Fibroblast of mammary gland (primary cell): ENCODE measurements at places on chromosomes 12 and 14.

DNA sequence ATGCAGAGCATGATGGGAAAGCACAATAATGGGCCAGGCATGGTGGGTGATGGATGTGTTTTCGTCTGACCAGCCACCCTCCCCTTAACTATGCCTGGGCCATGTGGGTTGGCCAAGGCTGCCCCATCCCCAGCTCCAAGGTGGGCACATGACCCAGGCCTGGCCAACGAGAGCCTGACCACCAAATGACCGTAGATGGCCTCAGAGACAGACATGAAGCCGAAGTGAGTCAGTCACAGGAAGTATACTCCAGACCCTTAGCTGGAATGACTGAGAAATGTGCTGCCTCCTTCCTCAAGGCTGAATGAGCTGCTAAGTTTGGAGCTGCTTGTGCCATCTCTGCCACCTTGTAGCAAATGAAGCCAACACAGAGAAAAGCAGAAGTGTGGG is 233.6 kb downstream of the BCL11B start:
- peak; percentile 31 for DNase-seq

- DNase-seq = peak; percentile 82
These were observed 49.7 kb downstream of the DRAM1 start for GRCh38 chr12:101927036-101927435.

DNA sequence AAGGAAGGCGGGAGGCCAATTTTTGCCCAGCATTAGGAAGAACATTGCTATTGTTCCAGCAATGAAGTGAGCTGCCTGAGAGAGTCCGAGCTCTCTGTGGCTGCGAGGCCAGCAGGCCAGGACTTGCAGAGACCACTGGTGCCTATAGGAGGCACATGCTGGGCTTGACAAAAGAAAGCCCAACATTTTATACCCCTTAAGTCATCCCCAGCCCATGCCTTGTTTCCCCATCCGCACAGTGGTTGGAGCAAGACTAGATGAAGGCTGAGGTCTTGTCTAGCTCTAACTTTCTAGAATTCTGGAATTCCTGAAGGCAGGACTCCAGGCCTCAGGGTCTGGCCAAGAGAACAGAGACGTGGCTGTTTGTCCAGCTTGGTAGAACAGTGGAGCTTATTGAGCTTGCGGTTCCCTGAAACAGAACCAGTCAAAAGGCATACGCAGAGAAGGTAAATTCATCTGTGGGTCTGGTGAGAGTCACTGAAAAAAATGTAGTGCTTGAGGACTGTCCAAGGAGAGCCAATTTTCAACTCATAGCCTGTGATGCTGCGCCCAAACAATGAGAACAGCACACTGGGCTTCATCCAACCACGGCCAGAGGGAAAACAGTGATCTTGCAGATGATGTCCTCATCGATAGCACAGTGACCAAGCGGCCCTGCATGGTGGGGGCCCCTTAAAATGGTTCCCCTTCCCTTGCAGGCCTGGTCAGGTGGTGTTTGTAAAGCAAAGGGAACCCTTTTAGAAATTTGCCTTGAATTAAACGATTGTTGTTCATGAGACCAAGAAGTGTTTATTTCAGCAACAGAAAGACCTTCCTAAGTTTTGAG is 27.1 kb upstream of the COL2A1 start:
- DNase-seq = no peak

DNA sequence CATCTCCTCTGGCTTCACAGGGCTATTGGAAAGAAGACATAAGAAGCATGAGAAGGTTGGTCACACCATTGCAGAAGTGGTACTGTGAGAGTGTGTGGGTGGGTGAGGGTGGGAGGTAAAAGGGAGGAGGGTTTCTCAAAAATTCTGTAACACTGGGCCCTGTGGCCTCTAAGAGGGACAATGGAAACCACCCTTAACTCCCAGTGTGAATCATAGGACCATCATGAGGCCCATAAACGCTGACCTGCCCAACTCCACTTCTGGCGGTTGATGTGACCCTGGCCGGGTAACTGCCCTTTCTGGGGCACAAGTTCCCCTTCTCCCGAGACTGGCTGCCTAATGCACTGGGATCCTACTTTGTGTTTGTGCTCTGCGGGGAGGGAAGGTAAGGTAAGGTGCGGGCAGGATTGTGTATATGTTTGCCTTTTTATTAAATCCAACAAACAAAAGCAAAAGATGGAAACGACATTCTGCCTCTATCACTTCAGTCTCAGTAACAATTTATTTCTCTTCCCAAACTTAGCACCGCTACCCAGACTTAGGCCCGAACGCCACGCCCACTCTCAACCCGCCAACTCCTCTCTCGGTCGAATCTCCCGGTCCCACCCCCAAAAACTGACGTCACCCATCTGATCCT is 551 bp downstream of the METTL1 start:
- peak; percentile 92 for DNase-seq

DNA sequence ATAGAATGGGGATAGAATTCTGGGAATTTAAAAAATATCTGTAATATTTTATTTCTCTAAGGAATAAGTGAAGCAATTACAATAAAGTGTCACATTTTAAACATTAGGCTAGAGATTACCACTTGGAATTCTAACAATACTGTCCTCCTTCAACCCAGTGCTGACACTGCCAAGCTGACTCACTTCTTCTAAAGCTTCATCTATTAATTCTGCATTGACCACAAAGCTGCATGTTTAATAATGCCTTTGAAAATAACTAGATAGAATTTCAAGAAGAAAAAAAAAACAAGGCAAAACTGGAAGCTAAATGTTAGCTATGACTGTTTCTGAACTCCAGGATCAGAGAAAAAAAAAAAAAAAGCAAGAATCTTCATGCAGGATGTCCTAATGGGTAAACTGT is 970.7 kb upstream of the FBXO33 start:
- DNase-seq = no peak

GRCh38 chr12:115474539-115475353 is 790.8 kb upstream of the TBX3 start:
- no peak for DNase-seq

DNA sequence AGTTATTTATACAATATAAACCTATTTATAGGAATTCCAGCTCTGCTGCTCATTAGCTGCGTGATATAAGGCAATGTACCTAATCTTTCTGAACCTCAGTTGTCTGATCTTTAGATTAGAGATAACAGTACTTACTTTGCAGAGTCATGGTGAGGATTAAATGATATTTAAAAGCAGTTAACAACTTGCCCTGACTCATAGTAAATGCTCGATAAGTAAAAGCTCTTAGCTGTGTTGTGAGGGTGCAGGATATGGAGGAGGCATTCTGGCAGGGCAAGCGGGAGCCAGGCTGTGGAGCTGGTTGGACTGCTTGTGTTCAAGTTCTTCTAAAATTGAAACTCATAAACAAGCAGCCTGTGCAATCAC is 140.0 kb upstream of the PRICKLE1 start:
- no peak for DNase-seq

GRCh38 chr14:71469643-71470335 is 462.4 kb upstream of the RGS6 start:
- DNase-seq = no peak

GRCh38 chr12:9796971-9797370 is 30.3 kb upstream of the KLRF1 start:
- no peak for DNase-seq

GRCh38 chr12:95225645-95226212 is 8.1 kb downstream of the VEZT start:
- DNase-seq = no peak

GRCh38 chr12:123468786-123469185 is 10.8 kb downstream of the SNRNP35 start:
- no peak for DNase-seq

DNA sequence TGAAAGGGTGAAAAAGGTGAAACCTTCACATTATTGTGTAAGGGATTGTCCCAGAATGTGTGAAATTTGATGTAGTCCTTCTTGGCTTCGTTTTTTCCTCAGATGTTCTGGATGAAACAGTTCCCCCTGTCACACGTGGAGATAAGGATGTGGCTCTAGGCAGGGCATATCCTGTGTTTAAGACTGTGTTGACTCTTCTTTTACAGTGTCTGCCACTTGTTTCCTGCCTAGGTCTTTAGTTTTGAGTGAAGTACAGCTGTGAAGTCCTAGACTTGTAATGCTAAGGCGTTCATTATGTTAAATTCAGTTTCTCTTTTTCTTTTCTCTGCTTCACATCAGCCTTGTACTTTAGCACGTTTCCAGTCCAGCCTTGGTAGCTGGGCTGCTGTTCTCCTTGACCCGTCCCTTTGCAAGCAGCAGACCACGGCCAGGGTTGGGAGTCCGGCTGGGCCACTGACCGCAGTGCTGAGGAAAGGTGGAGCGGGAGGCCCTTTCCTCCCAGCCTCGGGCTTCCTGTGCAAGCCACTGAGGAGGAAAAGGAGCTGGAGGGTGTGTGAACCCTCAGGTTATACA is 59.1 kb downstream of the RASSF3 start:
- DNase-seq = no peak

GRCh38 chr12:44246482-44247105 is 410.7 kb downstream of the TMEM117 start:
- peak; percentile 1 for DNase-seq

DNA sequence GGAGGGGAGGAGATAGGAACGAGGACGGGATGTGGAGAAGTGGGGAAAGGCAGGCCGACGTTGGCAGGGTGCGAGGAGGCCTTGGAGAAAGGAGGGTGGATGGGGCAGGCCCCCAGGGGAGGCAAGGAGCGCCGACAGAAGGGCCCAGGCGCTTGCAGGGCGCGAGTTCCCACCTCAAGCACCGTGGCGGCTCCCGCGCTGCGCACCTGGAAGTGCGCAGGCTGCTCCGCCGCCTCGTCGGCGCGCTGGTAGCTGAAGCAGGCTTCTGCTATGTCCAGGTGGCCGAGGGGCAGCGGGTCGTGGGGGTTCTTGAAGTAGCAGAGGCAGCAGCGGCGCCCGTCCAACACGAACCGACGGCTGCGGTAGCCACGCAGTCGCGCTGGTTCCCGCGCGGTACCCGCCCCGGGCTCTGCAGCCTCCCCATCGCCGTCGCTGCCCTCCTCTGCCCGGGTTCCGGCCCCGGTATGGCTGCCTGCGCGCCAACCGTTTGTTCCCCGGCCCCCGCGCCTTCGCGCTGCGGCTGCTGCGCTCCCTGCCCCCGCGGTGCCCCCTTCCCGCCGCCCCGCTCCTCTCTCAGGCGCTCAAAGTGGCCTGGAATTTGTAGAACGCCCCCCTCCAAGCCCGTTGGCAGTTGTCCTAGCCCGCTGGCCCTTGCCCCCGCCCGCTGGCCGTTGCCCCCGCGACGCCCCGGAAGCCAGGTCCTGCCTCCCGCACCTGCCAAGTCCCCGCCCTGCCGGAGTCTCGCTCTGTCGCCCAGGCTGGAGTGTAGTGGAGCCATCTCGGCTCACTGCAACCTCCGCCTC is 1.1 kb upstream of the ACTR6 start:
- DNase-seq = no peak

DNA sequence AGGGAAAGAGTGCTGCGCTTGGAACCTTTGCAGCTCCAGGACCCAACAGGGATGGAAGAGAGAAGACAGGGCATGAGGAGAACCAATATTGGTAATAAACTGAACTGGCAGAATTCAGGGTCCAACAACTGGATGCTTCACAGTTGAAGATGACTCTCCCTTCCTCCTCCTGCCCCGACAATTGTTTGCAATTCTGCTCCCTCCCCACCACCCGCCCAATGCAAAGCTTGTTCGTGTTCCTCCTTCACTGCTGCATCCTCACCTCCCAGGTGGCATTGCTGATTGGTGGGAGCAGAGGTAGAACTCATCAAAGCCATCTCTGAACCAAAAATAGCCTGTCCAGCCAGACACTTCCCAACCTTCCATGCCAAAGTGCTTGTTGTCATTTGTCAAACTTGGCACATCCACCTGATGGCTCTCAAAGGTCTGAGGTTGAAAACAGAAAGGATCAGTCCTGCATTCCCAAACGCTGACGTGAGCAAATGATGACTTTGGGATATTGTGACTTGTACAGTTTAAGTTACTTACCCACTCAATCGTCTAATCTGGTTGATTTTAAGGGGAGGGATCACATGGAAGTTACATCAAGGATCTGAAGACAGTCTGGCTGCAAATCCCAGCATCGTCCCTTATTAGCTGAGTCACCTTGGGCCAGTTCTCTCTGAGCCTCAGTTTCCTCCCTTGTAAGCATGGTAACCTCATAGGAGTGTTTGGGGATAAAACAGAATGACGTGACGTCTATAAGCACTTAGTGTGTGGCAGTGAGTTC is 242.6 kb upstream of the CRY1 start:
- DNase-seq = no peak

GRCh38 chr12:24425601-24425970 is 476.1 kb upstream of the SOX5 start:
- DNase-seq = peak; percentile 72

GRCh38 chr14:56027916-56028712 is 90.1 kb upstream of the PELI2 start:
- no peak for DNase-seq

DNA sequence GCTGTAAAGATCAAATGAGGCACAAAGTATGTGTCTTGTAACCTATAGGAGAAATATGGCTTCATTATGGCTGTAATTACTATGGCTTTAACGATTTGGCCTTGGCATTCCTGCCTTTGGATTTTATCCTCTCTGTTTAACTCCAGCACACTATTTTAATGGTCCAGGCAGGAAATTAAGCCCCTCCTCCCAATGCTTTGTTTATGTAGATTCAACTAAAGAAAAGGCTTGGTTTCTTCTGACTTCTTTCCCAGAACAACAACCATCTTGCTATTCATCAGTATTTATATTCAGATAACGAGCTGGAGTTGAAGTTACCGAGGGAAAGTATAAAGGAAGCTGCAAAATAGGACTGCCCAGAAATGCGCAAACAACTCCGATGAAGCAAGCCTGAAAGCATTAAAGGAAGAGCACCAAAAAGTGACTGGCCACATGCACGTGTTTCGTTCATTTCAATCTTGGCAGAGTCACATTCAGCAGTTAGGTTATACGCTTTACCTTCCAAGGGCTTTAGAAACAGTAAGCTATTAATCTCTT is 104.6 kb downstream of the NELL2 start:
- no peak for DNase-seq

- no peak for DNase-seq
These were observed 4.1 kb upstream of the KIF26A start for GRCh38 chr14:104134061-104134965.

DNA sequence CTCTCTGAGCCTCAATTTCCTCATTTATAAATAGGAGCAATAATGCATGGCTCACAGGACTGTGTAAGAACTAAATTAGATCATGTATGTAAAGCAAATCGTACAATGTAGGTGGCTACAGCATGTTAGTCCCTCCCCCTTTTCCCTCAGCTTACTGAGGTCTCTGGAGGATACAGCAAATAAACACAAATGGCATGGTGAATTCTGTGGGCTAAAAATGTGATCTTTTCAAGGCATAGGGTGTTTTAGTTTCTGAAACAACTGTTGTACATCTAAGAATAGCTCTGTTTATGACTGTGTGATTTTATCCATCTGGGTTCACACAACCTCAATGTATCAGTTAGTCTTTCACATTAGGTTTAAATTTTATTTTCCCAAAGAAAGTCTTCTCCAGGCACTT is 121.2 kb upstream of the PLEKHG7 start:
- no peak for DNase-seq

DNA sequence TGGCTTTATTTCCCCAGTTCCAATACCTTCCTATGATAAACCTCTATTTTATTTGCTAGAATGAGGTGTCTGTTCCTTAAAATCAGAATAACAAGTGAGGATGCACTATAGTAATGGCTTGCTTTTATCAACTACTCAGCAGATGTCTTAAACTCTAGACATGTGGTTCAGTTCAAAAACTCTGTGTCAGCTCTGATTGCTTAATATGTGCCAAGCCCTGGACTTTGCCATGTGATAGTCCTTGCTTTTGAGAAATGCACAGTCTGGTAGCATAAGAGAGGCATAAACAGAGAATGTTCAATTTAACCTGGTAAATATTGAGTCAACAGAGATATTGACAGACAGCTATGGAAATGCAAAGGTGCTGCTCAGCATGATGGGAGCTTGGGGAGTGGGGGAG is 254.8 kb downstream of the PDZRN4 start:
- no peak for DNase-seq
